ENCODE measurements at places on chromosomes 4 and X.

DNA sequence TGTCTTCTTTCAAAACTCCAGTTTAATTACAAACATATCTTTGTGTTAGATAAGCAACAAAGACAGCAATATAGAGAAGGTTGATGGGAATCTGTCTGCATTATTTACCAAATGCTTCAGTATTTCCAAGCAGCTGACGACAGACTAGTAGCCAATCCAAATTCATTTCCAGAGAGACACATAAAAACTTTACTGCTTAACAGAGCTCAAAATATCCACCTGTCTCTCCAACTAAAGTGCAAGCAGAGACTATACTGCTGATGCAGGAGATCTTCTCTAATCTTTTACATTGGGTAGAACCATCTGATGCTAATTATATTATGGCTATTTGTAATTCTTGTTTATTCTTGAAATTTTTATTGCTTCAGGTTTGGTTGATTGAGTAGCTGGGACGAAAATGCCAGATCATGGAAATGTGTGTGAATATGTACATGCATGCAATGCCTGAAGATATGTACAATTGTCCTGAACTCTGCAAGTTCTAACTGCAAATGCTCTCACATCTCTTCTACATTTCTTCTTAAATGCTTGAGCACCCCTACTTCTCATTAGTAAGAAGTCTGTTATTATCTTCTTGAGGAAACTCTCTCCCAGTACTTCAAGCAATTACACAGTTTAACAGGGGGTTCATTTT, 200.0 kb downstream of the PDHA2 start:
- no peak for DNase-seq

DNA sequence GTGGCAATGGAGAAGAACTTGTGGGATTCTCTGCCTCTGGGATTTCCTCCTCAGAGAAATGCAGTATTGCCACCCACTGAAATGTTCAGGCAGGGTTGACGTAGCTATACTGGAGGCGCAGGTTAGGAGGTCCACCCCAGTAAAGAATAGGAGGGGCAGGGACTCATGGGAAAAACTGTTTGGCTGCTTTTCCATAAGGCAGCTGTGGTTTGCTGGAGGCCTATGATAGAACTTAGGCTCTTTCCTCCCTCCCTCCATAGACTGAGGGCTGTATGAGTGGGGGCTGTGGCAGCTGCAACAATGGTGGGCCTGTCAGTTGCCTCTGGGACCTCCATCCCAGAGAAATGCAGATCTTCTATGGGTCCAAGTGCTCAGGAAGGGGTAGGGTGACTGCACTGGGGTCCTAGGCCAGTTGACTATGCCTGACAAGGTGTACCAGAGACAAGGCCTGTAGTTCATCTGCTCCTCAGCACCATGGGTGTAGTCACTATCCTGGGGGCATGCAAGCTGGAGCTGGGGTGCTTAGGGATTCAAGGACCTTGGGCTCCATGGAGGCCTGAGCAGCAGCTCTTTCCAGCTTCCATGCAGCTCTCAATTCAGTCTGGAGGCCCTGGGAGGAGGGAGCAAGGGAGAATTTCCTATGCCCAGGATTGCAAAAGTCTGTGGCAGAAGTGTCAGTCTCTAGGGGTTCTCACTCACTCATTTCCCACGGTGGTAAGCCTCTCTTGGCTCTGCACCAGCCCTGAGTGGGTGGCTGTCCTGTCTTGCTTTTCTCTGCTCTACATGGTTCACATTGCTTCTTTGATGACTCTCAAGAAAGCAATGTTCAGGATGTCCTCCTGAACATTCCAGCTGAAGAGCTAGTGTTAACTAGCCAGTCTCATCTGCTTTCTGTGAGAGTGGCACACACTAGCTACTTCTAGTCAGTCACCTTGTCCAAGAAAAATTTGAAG, 353.0 kb downstream of the IDS start:
- no peak for DNase-seq

GRCh38 chrX:109774136-109774535, 41.1 kb upstream of the ACSL4 start:
- no peak for DNase-seq

DNA sequence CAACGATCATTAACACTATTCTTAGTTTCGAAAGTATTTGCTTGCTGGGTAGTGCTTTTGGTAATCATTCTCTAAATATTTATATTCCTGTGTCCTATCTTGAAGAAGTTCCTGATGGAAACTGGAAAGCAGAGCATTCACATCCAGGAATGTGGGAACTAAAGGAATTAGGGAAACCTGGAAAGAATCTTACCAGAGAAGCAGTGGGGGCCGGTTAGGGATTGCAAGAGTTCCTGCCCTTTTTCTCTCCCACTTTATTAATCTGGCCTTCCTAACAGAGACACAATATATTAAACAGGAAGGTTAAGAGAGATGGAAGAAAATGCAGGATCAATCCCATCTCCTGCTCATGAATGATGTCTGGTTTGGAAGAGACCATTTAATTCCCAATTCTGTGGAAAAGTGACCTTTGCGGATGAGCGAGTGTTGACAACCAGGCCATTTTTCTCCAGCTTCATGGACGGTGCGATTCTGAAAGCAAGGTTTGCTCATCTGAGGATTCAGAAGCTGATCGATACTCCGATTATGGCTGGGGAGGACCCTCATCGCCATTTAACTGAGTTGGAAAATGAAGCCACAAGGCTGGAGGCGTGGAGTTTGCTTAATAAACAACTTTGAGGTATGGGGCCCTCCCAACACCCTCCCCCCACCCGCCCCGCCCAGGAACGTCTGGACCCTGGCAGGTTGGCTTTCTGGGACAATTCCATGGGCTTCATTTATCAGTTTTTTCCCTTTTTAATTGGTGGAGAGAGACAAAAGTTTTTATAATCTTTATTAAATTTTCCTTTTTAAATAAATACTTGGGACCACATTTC, 52.3 kb downstream of the C4orf51 start:
- no peak for DNase-seq

DNA sequence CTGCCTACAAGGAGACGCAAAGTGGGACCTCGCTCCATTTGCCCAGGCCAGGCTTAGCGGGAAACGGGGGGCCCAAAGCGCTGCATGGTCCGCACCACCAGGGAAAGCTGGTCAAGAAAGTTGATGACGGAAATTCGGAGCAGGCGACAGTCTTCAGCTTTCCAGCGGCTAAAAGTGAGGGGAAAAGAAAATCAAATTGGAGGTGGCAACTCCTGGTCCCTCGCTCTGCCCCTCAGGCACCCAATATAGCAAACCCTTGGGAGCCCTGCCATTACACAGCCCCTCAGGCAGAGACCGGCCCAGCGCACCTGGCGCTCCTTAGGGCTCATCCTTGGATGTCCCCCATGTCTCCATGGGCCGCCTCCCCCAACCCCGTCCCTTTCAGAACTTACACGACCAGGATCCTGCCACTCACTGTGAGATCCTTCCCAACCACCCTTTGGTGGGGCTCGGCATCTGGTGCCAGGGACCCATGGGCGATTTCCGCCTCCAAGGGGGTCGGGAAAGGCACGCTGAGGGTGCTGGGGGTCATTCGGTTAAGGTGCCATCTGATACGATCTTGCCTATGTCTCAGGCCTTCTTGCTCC, 1.1 kb downstream of the LAGE3 start:
- DNase-seq, result no peak

DNA sequence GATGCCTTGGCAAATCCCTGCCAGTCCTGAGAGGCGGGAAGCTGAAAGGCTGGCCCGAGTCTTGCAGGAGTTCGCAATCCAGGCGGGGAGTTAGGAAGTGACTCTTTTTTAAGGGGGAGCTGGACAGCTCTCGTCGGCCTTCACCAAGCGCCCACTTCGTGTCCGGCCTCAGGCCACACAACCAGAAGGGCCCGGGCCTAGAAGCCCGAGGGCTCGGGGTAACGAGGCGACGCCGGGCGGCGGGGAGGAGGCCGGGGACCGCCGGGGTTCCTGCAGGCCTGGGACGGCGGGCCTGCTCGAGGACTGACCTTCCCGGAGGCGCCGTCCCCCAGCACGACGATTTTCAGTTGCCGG, 395 bp downstream of the RAB28 start:
- no peak for DNase-seq

DNA sequence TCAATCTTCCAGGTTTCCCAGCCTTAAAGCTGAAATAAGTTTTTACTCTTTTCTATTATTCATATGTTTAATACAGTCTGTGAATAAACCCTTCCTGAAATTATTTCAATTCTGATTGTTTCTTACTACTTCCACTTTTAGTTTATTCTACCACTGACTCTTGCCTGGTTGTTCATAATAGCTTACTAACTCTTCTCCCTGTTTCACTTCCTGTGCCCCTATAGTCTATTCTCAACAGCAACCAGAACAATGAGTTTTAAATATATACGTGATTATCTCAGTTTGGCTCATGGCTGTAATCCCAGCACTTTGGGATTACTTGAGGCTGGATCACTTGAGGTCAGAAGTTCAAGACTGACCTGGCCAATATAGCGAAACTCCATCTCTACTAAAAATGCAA, 408.0 kb upstream of the SPOCK3 start:
- DNase-seq, result no peak

- DNase-seq, result no peak
Measured at GRCh38 chr4:20787940-20788665, 87.8 kb downstream of the PACRGL start.

- no peak for DNase-seq
Measured at GRCh38 chrX:29746326-29746725, 469.0 kb upstream of the MAGEB2 start.

GRCh38 chrX:54411732-54412131, 28.5 kb upstream of the TSR2 start:
- DNase-seq, result no peak

- DNase-seq, result no peak
Measured at GRCh38 chr4:185093603-185094002, 49.5 kb upstream of the SLC25A4 start.

DNA sequence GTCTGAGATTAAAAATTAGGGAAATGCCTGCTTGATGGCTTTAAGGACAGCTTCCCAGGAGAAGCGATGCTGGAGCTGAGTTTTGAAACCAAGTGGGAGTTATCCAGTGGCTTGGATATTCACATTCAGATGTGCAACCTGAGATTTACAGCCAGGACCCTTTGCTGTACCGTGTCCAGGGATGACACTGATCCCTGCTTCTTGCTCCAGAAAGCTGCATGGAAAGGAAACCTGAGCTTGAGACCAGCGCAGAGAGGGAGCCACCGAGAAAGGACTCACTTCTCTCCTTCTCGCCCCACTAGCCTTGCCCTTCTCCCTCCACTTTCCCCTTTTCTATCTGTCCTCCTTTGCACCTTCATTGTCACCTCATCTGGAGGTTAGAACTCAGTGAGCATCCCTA, 254.5 kb upstream of the PPARGC1A start:
- no peak for DNase-seq

GRCh38 chr4:6551660-6552059, 23.3 kb upstream of the MAN2B2 start:
- DNase-seq, result no peak

Measured in CD8-positive, alpha-beta T cell (primary cell).